ENCODE measurements at places on chromosomes 2 and 18. TPM values are rescaled to one million over a fixed set of nuclear protein-coding genes. Genes with fewer than 3 reads are reported as not detected.

DNA sequence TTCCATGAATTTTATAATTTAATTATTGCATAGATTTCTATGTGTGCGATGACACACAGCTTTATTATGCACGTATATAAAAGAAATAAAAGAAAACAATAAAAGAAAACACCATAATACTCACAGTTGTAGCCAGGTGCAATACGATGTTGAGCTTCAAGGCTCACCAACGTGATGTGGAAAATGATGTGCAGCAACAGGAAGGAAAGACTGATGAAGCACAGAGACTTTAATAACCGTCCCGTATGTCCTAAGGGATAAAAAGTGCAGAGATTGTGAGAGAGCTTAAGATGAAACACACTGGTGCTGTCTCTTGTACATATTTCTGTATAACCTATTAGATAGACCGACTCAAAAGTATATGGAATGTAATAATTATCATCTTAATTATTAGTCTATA is 170.0 kb downstream of the PIEZO2 start:
- no peak overlapping the region for H3K27ac ChIP-seq
- H3K4me1 ChIP-seq = no peaks in the 10 kb centered on the region
- no peak for DNase-seq
- no peaks in the 10 kb centered on the region for H3K36me3 ChIP-seq
- no peaks in the 10 kb centered on the region for H3K27me3 ChIP-seq

The TEX44 gene
- not detected for polyA plus RNA-seq

GRCh38 chr2:16632598-16632997 is 33.0 kb downstream of the CYRIA start:
- H3K27me3 ChIP-seq = no peaks in the 10 kb centered on the region
- no peak overlapping the region for H3K27ac ChIP-seq
- H3K4me1 ChIP-seq = peaks cover 14% of the 10 kb centered on the region
- no peaks in the 10 kb centered on the region for H3K36me3 ChIP-seq
- H3K4me3 ChIP-seq = no peak overlapping the region
- DNase-seq = no peak

- no peak overlapping the region for H3K4me3 ChIP-seq
- H3K4me1 ChIP-seq = no peaks in the 10 kb centered on the region
- H3K27ac ChIP-seq = no peak overlapping the region
- H3K27me3 ChIP-seq = no peaks in the 10 kb centered on the region
- no peak for DNase-seq
Observed at GRCh38 chr2:3022841-3023372, 354.7 kb downstream of the EIPR1 start.

- DNase-seq = no peak
- peaks cover 1% of the 10 kb centered on the region for H3K4me1 ChIP-seq
- no peaks in the 10 kb centered on the region for H3K27me3 ChIP-seq
- no peaks in the 10 kb centered on the region for H3K36me3 ChIP-seq
Observed at GRCh38 chr2:173572848-173573247, 218.2 kb downstream of the CDCA7 start.

DNA sequence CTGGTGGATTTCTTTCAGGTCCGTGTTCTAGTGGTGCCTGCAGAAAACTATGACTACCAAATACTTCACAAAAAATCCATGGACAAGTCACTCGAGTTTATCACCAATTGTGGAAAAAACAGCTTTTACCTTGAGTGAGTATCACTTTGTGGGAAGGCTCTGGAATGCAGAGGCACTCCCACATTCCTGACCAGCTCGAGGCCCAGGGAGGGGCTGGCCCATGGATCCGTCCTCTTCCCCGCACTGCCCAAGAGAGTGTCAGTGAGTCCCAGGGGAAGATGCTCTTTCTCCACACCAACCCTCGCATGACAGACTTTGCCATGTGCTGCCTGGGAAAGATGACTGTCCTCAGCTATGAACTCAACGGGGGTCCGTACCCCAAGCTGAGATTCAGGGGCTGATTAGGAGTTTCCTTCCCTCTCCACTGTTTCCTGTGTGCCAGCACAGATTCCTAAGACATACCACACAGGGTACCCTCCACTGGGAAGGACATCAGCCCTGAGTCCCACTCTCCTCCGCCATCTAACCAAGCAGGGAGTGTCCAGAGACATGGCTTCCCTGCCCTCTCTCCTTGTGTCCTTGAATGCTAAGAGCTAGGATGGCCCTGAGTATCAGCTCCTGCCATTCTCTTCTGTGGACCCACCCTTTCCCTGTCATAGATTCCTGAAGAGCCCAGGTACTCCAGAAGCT is 155.9 kb downstream of the LAMA3 start:
- no peaks in the 10 kb centered on the region for H3K27me3 ChIP-seq
- H3K4me3 ChIP-seq = no peak overlapping the region

The SERPINB4 gene
- 0.10 TPM for polyA plus RNA-seq

The THOC1 gene
- polyA plus RNA-seq = 28.7 TPM

DNA sequence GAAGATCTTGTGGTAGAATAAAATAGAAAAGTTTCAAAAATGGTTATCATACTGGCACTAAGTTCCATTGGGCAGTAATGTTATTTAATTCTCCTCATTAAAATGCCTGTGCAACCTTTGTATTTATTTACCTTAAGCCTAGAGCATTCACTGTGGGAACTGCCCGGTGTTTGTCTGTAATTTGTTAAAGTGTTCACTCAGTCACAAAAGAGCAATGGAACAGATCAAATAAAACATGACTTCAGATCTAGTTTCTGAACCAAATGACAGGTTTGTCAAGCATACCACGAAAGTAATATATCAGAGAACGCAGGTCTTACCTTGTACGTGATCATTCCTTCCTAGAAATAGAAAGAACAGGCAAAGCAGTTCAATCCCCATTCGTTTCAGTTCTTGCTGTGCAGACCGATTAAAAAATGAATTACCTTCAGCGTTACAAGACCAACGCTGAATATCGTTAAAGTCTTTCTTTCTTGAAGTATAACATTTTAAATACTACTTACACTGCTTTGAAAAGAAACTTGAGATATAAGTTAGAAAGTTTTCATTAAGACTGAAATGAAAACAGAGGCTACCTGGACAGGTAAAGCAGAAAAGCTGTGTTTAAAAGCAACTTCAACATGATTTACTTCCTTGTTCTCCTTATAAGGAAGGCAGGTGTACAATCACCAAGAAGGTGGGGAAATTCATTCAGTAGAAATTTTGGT is at the start of gene ITGB6:
Gene ITGB6, minus strand, starts transcription at position 590 of the 707 bp plus-strand sequence. Its CDS starts 209 bp downstream, at position 381.
- no peaks in the 10 kb centered on the region for H3K4me1 ChIP-seq
- no peak for DNase-seq
- H3K36me3 ChIP-seq = no peaks in the 10 kb centered on the region
- no peak within 1 kb of the TSS for H3K27ac ChIP-seq
- H3K27me3 ChIP-seq = no peaks in the 10 kb centered on the region

DNA sequence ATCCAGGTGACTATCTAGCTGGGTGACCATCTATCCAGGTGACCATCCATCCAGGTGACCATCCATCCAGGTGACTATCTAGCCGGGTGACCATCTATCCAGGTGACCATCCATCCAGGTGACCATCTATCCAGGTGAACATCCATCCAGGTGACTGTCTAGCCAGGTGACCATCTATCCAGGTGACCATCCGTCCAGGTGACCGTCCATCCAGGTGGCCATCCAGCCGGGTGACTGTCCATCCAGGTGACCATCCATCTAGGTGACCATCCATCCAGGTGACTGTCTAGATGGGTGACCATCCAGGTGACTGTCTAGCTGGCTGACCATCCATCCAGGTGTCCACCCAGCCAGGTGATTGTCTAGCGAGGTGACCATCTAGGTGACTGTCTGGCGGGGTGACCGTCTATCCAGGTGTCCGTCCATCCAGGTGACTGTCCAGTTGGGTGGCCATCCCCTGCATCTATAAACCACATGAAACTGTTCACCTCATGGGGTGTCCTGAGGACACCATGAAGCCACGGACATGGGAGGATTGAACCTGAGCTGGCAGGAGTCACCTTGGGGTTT is 305.3 kb downstream of the NDUFA10 start:
- no peak for DNase-seq
- no peaks in the 10 kb centered on the region for H3K4me1 ChIP-seq
- no peak overlapping the region for H3K27ac ChIP-seq
- H3K36me3 ChIP-seq = no peaks in the 10 kb centered on the region
- no peaks in the 10 kb centered on the region for H3K27me3 ChIP-seq

DNA sequence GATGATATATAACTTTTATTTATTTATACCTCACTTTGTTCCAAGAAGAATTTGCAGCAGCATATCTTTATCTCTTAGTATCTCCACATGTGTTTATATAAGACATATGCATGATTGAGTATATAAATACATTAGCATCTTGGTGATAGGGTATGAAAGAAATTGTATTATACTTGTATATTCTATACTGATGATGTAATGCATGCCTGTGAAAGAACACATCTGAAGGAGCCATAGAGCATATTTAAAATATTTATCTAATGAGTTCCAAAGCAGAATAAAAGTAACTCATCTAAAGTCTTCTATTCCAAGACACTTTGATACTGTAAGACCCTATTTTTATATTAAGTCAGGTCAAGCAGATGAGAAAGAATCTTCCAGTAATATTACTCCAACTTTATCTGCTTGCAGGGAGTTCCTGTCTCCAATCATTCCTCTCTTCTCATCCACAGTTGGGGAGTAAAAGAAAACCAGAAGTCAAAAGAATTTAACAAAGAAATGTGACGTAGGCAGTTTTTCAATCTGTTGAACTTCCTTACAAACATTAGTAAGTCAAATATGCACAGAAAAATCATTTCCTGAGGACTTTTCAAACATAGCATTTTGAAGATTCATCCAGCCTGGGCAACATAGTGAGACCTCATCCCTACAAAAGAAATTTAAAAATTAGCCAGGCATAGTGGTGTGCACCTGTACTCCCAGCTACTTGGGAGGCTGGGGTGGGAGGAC is 76.7 kb downstream of the DTNB start:
- H3K36me3 ChIP-seq = no peaks in the 10 kb centered on the region
- no peak for DNase-seq
- peaks cover 2% of the 10 kb centered on the region for H3K4me1 ChIP-seq
- no peak overlapping the region for H3K27ac ChIP-seq

GRCh38 chr2:151904807-151905206 is 76.6 kb upstream of the ARL5A start:
- H3K4me3 ChIP-seq = no peak overlapping the region
- no peaks in the 10 kb centered on the region for H3K4me1 ChIP-seq
- H3K36me3 ChIP-seq = no peaks in the 10 kb centered on the region
- DNase-seq = no peak

DNA sequence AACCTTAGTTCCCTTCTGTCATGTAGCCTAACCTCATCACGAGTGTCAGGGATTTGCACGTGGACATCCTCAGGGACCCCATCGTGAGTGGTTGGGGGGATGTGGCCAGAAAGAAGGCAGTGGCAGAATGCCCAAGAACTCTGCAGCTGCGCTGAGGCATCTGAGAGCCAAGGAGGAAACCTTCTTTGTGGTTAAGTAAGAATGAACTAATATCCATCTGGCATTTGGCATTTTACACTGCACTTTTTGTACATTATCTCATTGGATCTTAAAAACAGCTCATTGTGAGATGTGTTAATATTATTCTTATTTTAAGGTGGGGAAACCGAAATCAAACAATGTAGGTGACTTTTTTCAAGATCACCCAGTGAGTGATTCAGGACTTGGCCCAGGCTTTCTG is 32.6 kb upstream of the APCDD1 start:
- DNase-seq = no peak
- H3K36me3 ChIP-seq = no peaks in the 10 kb centered on the region
- H3K27me3 ChIP-seq = no peaks in the 10 kb centered on the region
- no peak overlapping the region for H3K4me3 ChIP-seq
- H3K4me1 ChIP-seq = peaks cover 7% of the 10 kb centered on the region

The PLEKHM3 gene
- 6.5 TPM for polyA plus RNA-seq

DNA sequence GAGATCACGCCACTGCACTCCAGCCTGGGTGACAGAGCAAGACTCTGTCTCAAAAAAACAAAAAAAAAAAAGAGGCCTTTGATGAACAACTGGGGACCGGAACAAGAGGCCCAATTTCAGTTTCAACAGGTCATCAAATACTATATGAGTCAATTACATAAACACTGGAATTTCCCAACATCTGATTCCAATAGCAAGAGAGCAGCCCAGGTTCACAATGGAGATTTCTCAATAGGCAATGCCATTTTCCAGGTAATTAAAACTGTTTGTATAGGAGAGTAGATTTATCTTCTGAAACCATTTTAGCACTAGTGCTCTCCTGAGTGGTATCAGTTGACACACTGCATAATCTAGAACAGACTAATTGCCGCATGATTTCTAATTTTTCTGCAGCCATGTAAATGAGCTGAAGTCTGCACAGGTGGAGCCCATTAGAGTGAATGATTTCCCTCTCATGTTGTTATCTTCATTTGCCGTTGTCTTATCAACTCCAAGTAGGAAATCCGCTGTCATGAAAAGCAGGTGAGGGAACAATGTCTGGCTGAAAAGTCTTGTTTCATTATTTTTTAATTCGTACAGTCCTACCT is 264.1 kb upstream of the MEIS1 start:
- H3K4me3 ChIP-seq = no peak overlapping the region
- H3K36me3 ChIP-seq = no peaks in the 10 kb centered on the region
- no peak overlapping the region for H3K27ac ChIP-seq

The PROKR1 gene
- polyA plus RNA-seq = 0.02 TPM

The SERPINB2 gene
- 1.4 TPM for polyA plus RNA-seq

The PTH2R gene
- 0.07 TPM for polyA plus RNA-seq

The WNT10A gene
- 0.04 TPM for polyA plus RNA-seq

The NT5C1B gene
- polyA plus RNA-seq = not detected

DNA sequence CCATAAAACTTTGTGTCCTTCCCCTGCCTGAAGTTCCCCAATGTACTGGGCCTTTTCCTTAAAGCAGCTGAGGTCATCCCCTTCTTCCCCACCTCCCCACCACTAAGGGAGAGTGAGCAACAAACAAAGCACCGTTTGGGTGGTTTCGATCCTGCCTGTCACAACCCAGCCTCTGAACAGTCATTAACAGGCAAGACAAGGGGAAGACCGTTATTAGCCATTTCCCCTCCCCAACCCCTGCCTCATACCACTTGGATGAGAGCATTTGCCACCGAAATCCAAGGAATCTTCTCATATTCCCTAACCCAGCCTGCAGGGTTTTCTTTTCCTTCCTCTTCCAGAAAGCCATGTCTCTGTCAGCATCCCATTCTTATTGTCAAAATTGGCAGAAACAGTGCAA is 65.6 kb downstream of the STRADB start:
- H3K27me3 ChIP-seq = no peaks in the 10 kb centered on the region
- H3K27ac ChIP-seq = no peak overlapping the region
- DNase-seq = no peak
- no peak overlapping the region for H3K4me3 ChIP-seq
- H3K36me3 ChIP-seq = no peaks in the 10 kb centered on the region

DNA sequence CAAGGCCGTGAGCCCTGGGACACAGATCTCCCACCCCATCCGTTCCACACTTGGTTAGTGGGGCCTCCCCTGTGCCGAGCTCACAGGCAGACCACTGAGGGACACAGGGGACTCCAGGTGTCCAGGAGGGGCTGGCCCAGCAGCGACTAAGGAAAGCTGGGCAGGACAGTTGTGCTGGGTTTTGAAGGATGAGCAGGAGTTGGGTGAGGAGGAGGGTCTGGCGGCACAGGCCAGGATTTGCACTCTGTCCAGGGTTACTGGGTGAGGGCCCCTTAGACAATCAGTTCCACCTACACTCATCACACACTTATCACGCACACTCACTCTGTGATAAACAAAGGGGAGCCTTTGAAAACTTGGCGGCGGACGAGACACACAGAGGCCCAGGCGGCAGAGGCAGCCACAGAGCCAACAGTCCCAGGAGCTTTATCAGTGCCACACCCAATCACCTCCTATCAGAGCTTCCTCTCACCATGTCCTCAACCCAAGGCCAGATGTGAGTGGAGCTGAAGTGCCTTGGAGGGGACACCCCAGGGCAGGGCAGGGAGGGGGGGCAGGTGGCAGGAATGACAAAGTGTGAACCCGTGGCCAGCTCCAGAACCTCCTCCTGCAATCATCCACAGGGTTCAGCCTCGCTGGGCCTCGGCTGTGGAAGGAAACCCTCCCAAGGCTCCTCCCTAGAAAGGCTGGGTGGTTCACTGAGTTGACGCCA is 26.6 kb downstream of the BIN1 start:
- DNase-seq = no peak
- H3K27me3 ChIP-seq = no peaks in the 10 kb centered on the region
- H3K27ac ChIP-seq = no peak overlapping the region
- peaks cover 28% of the 10 kb centered on the region for H3K4me1 ChIP-seq
- H3K36me3 ChIP-seq = no peaks in the 10 kb centered on the region

The OSBPL1A gene
- polyA plus RNA-seq = 30.2 TPM
